ENCODE measurements at places on chromosomes 1 and 21. TPM values are rescaled to one million over a fixed set of nuclear protein-coding genes. Genes with fewer than 3 reads are reported as not detected.

DNA sequence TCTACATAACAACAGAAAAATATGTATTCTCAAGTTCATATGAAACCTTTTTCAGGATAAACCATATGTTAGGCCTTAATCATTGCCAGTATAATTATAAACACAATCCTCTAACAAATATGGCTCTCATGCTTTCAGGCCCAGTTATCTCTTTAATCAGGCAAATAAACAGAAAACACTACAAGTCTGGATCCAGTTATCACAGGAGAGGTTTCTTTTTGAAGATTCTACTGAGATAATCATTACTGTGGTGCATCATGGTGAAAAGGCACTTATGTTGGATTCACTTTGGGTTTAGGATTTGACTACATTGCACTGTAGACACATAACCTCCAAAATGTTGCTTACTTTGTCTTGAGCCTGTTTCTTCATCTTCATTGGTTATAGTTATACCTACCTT, 8.4 kb upstream of the ATP6V1G3 start:
- DNase-seq, result no peak

Gene TTF2
- 11.6 TPM for total RNA-seq

DNA sequence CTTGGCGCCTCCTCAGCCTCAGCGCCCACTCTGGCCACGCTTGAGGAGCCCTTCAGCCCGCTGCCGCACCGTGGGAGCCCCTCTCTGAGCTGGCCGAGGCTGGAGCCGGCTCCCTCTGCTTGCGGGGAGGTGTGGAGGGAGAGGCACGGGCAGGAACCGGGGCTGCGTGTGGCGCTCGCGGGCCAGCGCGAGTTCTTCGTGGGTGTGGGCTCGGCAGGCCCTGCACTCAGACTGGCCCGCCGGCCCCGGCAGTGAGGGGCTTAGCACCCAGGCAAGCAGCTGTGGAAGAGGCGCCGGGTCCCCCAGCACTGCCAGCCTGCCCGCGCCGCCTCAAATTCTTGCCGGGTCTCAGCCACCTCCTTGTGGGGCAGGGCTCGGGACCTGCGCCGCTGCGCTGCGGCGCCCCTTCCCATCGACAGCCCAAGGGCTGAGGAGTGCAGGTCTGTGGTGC, 61.4 kb downstream of the SLC16A1 start:
- no peak for DNase-seq

DNA sequence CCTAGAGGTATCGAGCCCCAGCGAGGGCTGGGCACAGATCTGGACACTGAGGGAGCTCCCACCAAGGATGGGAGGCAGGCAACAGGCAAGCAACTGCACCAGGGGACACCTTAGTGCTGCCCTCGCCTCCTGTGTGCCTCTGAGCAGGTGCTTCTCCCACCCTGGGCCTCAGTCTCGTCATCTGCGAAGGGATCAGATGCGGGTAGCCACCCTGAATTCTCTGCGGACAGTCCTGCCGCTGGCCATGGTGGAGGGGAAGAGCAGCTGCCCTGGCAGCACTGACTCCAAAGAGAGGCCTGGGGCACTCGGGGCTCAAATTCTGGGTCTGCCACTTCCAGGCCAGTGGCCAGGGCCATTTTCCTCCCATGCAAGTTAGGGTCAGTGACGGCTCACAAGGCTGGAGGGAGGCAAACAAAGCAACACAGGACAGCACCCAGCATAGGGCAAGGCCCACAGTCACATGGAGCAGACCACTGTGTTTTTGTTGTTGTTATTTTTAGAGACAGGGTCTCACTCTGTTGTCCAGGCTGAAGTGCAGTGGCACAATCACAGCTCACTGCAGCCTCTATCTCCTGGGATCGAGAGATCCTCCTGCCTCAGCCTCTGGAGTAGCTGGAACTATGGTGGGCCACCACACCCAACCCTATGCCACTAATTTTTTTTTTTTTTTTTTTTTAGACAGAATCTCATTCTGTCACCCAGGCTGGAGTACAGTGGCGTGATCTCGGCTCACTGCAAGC, 7.1 kb upstream of the SDC3 start:
- DNase-seq, result no peak

Gene DISP1
- total RNA-seq, result 0.90 TPM

GRCh38 chr1:17538428-17539117, 925 bp upstream of the ARHGEF10L start:
- DNase-seq, result no peak

DNA sequence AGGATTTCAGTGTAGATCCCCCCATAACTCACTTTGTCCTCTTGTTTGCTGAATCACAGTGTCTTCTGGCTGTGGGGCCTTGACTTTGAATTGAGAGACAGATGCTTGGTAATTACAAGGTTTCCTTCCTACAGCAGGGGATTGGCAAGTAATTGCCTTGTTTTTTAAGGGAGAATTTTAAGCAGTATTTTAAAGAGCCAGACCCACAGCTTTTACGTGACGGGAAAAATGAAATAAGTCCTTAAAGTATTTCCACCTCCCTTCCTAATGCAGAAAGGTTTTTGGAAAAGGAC, 41.0 kb downstream of the PGBD5 start:
- DNase-seq, result no peak

GRCh38 chr21:16536643-16537434, 807.1 kb downstream of the USP25 start:
- DNase-seq, result peak; percentile 46

Gene MYOM3
- total RNA-seq, result under 0.01 TPM

DNA sequence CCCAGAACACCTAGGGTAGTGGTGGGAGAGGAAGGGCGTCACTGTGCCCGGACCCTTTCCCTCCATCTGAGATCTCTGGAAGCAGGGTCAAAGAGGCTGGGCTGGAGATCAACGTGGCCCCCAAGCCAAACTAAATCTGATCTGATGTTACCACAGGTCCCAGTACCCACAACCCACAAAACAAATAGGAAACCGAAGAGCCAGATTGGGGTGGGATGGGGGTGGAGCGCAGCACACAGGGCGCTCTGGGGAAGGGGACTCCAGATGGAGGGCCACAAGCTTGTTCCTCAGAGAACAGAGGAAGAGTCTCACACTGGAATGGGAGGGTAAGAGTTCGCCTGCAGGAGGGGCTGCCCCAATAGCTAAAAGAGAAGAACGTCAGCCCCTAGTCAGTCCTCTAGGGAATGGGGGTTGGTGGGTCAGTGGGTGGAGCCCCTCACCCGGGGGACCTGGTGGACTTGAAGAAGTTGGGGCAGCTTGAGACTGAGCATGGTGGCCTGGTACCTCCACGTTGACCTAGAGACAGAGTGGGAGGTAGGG, 1.5 kb downstream of the PAQR6 start:
- no peak for DNase-seq
